ENCODE measurements at places on chromosomes 16 and 17. TPM values are rescaled to one million over a fixed set of nuclear protein-coding genes. Genes with fewer than 3 reads are reported as not detected.

DNA sequence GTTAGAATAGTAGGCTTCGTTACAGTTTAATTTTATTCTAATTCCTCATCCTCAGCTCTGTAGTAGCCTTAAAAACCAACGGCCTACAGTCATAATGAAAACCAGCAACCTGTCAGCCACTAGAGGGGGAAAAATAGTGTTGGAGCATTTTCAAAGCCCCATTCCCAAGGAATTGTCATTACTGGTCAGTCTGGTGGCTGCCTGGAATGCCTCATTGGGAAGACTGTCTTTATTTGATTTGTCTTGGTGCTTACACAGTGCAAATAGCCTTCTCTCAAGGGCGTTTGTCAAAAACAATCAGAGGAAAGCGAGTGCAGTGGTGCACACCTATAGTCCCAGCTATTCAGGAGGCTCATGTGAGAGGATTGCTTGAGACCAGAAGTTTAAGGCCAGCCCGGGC, 4.7 kb downstream of the LPCAT2 start:
- DNase-seq = no peak

DNA sequence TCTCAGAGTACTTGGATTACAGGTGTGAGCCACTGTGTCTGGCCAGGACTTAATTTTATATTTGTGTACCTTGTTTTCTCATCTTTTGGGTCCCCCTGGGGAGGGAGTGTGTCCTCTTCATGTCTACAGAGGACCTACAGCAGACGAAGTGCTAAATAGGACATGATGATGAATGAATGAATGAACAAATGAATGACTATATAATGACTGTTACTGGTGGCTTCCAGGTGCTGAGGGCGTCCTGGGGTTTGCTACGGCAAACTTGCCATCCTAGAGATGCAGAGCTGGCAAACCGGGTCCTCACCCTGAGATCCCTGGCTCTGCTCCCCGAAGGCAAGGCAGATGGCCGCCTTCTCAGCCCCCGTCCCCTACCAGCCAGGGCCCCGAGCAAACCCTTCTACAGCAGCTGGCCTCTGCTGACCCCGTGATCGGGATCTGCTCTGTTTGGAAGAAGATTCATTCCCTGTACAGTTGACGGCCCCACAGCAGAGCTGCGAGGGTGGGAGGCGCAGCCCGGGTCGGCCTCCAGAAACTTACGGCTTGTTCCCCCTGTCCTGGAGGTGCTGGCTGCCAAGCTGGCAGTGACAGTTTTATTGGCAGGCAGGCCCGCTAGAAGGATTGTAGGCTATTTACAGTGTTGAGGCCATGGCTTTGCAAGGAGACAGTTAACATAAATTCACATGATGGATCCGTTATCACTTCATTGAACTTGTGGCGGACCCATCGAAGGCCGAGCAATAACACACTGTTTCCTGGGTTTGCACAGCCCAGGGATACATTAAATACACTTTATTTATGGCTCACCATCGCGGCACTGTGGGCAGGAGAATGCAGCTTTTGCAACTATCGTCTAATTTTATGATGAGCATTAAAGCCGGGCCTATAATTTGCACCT, 197.7 kb upstream of the GSE1 start:
- DNase-seq = no peak

DNA sequence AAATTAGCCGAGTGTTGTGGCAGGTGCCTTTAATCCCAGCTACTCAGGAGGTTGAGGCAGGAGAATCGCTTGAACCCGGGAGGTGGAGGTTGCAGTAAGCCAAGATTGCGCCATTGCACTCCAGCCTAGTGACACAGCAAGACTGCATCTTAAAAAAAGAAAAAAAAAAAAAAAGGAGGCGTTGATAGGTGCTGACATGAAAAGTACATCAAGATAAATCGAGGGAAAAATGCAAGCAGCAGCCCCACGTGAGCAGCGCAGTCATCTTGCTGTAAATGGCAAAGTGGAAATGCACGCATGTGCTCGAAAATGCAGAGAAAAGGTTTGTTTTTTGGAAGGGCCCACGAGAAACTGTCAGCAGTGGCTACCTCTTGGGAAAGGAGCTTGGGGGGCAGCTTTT, 20.9 kb downstream of the MXRA7 start:
- no peak for DNase-seq

DNA sequence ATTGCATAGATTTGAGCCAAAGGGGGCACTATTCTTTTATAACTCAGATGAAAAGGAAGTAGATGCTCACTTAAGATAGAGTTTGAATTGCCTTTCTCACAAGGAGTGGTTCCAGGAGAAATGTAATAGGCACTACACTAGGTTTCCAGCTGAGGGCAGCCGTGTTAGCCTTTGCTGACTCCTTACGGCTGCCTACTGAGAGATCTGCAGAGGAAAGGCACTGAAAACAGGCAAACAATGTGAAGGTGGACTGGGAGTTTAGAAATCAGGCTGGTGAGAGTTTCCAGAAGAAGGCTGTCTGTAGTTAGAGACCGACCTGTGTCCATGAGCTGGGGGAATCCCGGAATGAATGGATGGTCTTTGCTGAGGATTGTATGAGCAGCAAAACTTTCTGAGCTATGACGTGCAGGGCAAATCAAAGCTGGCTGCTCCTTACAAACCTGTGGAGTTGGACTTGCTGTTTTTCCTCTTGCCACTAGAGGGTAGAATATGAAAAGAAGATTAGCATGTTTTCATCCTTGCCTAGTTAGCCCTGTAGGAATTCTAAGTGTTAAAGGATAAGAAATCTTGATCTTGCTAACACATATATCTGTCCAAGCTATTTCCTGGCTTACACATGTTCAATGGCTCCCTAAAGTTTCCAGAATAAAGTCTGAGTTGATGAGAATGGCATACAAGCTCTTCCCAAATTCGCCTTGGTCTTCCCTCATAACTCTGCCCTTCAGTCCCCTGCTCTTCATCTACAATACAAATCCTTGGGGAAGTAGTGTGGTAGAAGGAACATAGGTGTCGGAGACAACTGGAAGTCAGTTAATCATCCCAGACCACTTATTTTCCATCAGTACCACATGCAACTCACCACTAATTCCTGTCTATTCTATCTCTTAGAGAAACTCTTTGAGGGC, 20.1 kb upstream of the TAOK1 start:
- peak; percentile 78 for DNase-seq

DNA sequence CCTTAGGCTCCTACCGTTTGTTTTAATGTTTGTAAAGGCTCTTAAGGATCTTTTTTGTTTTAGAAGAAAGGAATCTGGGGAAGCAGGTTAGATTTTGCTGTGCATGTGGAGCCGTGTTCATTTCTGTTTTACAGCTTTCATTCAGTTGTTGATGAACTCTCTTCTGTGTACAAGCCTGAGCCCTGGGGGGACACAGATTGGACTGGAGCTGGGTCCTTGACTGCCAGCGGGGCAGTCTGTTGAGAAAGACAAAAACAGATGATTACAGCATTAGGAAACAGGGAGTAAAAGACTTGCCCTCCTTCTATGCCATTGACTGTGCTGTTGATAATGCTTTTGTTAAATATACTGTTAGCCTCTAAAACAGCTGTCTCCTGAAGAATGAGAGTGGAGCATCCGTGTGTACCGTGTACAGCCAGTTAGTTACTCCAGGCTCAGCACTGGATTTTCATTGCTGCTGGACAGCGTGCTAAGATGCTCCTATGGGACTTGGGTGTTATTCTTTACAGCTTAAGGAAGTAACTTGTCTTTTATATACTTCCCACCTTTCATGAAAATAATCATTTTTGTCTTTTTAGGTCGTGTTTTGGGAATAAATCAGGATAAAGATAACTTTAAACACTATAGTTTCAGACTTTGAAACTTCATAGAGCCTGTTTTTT, 3.2 kb downstream of the MAP1LC3B start:
- no peak for DNase-seq

- DNase-seq = no peak
Measured at GRCh38 chr17:19369846-19370492, 7.4 kb upstream of the B9D1 start.

DNA sequence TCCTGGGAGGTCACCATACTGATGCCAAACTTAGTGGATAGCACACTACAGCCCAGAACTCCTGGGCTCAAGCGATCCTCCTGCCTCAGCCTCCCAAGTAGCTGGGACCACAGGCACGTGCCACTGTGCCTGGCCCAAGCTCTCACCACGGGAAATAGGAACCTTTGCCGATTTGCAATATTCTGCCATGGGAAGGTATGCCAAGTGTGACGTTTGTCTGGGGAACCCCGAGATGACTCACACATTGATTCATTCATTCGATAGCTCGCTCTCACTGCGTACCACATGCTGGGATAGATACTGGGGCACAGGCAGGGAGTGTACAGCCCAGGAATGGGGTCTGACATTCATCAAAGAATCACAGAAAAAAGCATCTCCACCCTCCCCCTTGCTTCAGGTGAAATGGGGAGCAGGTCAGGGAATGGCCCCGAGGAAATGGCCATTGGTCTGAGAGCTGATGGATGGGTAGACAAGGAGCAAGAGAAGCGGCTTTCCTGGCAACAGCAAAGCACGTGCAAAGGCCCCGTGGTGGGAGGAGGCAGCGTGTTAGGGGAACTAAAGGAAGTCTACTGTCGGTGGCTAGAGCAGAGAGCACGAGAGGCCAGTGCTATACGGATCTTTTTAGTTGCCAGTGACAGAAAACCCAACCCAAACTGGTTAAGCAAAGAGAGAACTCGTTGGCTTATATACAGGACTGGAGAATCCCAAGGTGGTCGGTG, 44.1 kb downstream of the DNAH17 start:
- DNase-seq = peak; percentile 85

DNA sequence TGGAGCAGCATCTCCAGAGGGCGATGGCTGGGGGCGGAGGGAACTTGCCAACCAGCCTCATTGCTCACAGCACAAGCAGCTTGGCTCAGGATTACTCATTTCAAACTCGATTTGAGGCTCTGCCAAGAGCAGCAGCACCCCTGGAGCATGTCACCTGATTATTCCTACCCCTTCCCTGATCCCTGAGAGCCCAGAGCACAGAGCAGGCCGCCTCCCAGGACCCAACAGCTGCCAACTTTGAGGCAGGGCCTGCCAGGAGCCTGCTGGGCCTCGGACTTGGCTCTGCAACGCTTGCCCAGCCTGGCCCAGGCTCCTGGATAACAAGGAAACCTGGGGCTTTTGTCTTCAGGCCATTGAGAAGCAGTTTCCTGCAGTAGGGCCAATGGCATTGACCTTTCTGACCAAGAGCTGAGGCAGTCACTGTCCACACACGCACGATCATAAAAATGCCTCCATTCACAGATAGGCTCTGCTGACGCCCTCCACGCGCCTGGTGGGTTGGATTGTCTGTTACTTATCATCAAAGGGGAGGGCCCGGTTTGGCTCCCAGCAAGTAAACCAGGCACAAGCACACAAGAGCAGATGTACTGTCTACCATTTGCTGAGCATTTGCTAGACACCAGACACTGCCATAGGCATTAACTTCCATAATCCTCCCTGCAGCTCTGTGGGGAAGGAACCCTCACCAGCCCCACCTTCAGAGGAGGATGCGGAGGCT, 406.6 kb upstream of the EEF2KMT start:
- no peak for DNase-seq

TPPP3 gene
- polyA plus RNA-seq = 2.9 TPM

Data from fibroblast of lung (primary cell).